ENCODE measurements at places on chromosomes 11 and 22.
A peak's percentile ranks its signal among the peaks of the same experiment; 100 is the strongest.

- DNase-seq: no peak
These were observed at the start of gene SAA1 for GRCh38 chr11:18265949-18266348. SAA1 (plus strand) TSS chr11:18266264; CDS start chr11:18266888, 624 bp downstream.

DNA sequence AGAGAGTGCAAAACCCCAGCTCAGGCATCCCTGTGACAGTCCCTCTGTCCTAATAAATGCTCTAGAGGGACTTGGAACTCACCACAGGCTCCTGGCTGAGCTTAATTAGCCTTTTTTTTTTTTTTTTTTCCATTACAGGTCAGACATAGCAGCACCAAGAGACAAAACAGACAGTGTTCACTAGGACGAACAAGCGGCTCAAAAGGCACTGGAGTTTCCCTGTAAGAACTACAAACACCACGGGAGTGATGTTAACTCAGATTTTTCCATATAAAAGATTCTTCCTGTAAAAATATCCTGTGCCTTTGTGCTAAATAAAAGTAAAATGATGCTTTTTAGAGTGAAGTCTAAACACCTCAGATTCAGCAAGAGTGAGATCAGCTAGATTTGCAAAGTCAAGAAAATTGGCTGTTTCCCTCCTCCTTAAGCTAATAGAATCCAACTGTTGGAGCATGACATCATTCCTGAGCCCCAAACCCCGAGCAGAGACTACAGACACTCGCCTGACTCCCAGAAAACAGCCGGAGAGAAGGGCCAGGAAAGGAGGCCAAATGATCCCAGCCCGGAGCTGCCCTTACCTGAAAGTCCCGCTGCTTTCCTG is 101.0 kb upstream of the AKIP1 start:
- DNase-seq: no peak

- DNase-seq: no peak
These were observed 26.6 kb downstream of the TRIM5 start for GRCh38 chr11:5658318-5658717.

DNA sequence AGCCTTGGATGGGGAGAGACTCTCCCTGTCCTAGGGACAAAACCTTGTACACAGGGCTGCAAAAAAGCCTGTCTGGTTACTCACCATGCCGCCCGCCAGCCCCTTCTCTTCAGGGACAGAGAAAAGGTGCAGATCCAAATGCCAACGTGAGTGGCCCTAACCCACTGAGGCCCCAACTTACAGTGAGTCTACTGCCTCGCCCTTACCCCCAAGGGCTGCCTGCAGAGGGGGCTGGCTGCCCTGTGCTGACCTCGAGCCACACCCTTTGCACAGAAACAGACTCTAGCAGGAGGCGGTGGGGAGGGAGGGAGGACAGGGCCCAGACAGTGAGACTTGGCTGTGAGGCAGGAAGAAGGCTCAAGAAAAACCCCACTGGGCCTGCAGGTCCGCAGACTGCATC is 13.6 kb upstream of the CHST1 start:
- no peak for DNase-seq

- DNase-seq: no peak
These were observed 931 bp downstream of the CADM1 start for GRCh38 chr11:115503083-115503885.

- no peak for DNase-seq
These were observed 807 bp upstream of the ZNF74 start for GRCh38 chr22:20392983-20393704.

- no peak for DNase-seq
These were observed 157.3 kb downstream of the AASDHPPT start for GRCh38 chr11:106234794-106235193.

DNA sequence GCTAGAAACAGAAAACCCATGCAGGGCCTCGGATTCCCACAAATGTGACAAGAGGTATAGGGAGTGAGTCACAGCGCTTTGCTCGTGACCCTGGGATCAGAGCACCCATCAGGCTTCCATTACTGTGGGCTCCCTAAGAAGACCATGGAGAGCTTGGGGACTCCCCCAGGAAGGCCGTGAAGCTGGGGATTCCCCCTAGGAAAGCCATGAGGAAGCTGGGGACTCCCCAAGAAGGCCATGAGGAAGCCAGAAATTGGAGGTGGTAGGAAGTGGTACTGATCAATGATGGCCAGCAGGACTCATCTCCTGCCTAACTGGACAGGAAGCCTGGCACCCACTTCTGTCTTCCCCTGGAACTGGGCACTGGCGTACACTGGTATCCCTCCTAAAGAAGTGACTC is 10.1 kb upstream of the DCPS start:
- DNase-seq: no peak

GRCh38 chr11:113967361-113967760 is 7.5 kb upstream of the HTR3A start:
- no peak for DNase-seq

DNA sequence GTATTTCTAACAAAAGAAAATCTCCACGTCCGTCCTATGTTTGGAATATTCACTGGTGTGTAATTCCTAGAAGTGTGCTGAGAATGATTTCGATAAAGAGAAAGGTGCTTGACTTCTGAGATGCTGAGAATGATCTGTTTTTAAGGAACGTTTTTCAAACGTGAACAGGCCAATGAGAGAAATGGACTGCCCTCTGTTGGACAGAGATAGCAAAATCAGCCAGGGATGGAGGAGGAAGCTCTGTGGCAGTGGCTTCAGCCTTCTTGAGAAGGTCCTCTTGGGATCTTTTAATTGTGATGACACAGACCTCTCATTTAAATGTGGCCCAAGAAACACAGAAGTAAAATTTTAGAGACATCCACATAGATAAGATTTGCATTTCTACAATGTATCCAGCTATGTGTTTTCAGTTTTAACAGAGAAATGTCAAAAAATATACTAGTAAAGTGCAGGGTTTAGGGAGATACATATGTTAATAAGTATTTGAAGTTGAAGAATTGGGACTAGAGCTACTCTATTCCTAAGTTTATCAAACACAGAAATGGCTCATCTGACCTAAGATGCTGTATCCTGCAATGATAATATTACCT is 84.0 kb upstream of the RCN1 start:
- no peak for DNase-seq

DNA sequence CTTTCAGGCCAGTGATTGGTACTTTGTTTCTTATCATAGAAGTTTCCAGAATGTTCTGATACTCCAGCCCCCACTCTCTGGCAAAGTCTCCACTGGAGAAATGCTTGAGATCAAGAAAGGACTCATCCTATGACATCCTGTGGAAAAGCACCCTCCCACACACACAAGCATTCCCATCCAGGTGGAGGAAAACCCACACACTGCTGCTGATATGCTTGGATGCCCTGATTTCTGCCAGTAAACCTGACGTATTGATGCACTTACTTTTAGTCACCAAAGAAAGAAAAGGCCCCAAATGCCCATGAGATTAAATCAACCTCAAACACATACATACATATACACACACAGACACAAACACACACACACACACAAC is 9.2 kb upstream of the SLC5A12 start:
- DNase-seq: no peak

- no peak for DNase-seq
These were observed 99.0 kb downstream of the AMOTL1 start for GRCh38 chr11:94866936-94867795.

- DNase-seq: no peak
These were observed 1476.5 kb downstream of the TBC1D22A start for GRCh38 chr22:48238966-48239365.

GRCh38 chr11:2621894-2622293 is 77.9 kb downstream of the KCNQ1OT1 start:
- no peak for DNase-seq

- no peak for DNase-seq
These were observed 28.6 kb downstream of the USH1C start for GRCh38 chr11:17515443-17516176.

GRCh38 chr11:8290081-8290810 is 26.6 kb upstream of the LMO1 start:
- DNase-seq: no peak

DNA sequence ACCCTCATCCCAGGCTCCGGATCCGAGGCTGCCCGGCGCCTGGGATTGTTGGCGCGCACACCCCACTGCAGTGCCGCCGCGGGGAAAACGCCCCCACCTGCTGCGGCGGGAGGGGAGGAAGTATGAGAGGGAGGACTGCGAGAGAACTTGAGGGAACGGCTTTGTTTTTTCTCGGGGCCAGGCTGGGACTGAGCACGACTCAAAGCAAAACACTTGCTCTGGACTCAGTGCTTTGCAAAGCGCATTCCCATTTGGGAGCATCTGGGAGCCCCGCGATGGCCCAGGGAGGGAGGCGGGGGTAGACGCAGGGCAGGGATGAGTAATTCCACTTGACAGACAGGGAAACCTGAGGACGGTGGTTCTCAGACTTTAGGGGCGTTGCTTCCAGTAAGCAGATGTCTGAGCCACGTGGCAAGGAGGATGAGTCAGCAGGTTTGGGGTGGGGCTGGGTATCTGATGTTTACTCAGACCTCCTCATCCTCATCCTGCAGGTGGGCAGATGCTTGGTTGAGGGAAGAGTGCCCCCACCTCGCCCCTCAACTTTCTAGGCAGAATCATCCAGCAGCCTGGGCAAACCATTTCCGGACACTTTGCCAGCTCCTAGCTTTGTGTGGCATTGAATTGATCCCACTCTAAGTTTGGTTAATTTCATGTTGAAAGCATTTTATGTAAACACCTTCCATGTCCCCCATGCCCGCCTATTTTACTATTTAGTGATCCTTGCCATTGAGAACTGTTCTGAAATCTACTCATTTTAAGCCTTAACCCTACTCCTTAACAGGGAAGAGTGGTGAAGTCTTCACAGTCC is 1.5 kb downstream of the MIAT start:
- DNase-seq: peak; percentile 92

- DNase-seq: peak; percentile 29
These were observed 2.1 kb downstream of the LPXN start for GRCh38 chr11:58573451-58574104.

DNA sequence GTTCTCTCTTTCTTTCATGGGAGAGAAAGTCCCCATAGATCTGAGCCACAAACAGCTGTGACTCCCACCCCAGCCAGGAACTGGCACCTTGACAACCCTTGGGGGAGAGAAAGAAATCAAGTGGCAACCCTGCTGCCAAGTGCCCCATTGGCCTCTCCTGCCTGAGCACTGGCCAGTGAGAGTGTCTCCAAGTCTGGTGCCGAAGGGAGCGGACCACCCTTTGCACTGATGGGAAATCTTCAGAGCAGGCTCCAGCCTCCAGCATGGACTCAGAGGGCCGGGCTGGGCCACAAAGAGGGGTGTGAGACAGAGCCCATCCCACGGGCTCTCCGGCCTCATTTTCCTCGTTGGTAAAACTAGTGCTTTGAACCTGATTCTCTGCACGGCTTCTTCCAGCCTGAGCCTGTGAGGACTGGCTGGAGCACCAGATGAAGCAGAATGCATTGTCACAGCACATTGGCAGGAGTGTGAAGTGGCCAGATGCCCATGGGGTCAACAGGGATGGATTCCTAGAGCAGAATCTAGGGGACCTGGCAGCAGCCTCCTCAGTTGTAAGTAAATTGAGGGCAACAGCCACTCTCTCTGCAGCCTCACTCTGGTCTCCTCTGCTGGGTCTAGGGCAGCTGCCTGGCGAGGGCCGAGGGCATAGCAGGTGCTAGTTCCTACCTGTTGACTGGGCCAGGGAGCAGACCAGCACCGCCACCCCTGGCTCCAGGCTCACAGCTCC is 81.4 kb downstream of the TRIM29 start:
- DNase-seq: no peak

- peak; percentile 89 for DNase-seq
These were observed 35.4 kb downstream of the PISD start for GRCh38 chr22:31626427-31627150.

DNA sequence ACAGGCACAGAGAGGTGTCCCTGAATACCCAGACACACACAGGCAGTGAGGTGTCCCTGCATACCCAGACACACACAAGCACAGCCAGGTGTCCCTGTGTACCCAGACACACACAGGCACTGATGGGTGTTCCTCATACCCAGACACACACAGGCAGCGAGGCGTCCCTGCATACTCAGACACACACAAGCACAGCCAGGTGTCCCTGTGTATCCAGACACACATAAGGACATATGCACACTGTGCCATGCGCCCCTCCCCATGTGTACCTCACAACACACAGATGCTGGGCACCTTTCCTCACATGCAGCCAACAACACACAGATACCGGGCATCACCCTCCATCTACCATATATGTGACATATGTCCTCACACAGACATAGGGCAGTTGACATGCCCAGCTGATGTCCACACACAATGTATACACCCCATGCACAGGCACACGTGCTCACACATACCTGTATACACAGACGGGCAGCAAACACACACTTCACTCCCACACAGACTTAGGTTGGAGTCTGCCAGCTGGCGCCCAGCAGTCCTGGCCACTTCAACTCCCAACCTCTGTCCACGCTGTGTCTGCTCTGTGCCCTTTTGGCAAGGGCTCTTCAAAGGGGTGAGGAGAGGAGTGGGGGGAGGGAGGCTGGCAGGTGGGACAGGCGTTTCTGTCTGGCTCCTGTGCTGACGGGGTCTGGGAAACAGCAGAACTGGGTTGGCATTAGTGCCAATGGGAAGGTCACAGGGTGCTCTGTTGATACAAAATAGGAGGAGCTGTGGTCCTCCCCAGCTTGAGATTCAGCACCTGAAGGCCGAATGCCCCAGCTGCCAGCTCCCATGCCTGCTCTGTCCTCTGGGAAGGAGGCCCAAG is 69.4 kb upstream of the ALX4 start:
- no peak for DNase-seq

DNA sequence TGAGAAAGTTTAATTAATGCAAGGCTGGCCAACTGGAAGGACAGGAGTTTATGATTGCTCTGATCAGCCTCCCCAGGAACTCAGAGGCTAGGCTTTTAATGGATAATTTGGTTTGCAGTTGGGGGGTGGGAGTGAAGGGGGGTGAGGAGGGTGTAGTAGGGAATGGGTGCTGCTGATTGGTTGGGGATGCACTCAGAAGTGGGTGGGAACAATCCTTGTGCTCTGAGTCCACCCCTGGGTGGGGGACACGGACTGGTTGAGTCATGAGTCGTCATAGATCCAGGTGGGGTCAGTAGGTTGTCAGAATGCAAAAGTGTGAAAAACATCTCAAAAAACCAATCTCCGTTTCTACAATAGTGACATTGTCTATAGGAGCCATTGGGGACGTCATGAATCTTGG is 20.9 kb upstream of the CYB5R3 start:
- no peak for DNase-seq

DNA sequence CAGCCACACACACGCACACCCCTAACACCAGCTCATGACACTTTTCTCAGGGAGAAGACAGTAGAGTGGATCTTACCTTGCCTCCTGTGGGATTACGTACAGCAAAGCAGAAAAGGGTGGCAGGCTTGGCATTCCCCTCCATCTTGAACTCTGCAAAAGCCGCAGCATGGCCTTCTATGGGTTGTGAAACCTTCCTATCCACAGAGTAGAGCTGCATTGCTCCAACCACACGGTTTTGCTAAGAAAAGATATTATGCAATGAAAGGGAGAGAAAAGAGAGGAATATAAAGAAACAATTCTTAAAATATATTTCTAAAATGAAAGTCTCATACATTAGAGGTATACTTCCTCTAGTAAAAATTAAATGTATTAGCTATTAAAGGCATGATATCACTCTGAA is 48.8 kb downstream of the CLTCL1 start:
- no peak for DNase-seq
